Effector memory CD4-positive, alpha-beta T cell (primary cell): ENCODE measurements at places on chromosomes 6 and 20.

DNA sequence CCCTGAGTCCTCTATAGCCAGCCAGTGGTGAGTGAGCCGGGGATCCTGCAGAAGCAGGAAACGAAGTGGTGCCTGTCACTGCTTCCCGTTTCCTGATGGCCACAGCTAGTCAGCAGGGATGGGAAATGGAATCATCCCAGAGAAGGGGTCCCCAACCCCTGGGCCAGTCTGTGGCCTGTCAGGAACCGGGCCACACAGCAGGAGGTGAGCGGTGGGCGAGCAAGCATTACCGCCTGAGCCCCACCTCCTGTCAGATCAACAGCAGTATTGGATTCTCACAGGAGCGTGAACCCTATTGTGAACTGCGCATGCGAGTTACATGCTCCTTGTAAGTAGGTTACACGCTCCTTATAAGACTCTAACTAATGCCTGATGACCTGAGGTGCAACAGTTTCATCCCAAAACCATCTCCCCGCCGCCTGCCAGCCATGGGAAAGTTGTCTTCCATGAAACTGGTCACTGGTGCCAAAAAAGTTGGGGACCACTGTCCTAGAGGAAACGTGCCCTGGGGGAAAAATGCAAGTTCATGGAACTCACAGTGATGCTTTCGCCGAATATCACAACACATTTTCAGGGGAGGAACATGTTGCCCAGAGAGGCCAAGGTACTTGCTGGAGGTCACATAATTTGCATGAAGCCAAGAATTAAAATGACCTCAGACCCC, 113.8 kb downstream of the JPH2 start:
- no peak for DNase-seq

DNA sequence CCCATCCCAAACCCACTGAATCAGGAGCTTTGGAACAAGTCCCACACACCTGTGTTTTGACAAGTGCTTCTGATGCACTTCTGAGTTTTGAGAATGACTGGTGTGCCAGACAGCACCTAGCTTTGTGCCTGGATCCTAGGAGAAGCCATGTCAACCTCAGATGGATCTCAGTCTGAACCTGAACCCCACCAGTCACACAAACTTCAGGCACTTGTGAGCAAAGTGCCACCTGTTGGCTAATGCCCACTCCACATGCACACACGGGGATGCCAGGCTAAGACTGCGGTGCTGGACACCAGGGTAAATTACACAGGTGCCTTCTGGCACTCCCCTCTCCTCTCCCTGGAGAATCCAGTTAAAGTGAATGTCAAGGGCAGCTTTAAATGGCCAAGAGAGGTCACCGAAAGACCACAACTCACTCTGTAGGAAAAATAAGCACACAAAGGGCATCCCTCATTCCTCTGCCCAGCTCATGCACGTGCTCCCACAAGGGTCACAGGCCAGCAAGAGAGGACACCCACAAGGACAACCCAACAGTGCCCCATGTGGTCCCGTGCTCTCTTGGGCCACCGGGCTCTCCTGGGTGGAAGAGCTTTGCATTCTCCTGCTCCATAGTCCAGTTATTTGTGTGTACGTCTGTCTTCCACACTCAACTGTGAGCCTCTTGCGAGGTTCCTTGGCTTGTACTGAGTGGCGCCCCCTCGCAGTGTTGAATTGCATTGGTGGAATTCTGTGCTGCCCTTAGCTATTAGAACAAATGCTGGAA, 45.6 kb downstream of the TAF8 start:
- no peak for DNase-seq

- no peak for DNase-seq
These were observed 1.1 kb downstream of the EDN1 start for GRCh38 chr6:12291071-12291838.

DNA sequence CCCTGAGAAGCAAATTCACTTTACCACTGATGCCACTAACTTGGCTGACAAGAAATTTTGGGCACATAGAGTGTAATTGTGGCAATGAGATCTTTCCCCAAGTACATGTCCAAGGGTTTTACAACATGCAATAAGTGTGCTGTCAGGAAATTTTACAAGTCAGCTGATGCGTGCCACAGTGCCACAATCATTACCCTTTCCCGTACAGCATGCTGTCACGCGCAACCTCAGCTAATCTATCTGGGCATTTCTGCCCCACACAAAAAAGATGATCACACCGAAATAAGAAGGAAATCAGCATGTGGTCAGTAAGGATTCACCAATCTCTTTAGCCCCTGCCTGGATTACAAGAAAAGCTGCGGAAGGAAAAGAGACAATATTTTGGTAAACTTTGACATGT, 163.6 kb upstream of the PREP start:
- DNase-seq: no peak

- DNase-seq: no peak
These were observed 34.2 kb upstream of the GFRAL start for GRCh38 chr6:55293116-55293515.

DNA sequence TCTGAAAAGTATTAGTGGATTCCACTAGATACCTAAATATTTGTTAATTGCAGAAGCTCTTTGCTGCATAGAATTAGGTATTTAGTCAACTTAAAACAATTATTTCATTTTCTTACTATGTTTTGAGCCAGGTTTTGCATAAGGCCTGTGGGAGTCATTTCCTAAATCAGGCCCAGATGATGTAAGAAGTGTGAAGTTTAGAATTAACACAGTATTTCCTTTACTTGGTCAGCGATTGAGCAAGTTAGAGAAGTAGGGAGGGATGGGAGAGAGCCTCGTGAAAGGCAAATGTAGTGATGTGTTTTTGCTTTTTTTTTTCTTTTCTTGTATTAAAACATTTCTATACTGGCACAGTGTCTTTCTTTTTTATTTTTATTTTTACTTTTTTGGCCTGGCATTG, 711.1 kb downstream of the HDGFL1 start:
- DNase-seq: no peak

- no peak for DNase-seq
These were observed 256.8 kb downstream of the PHACTR1 start for GRCh38 chr6:12973386-12973785.

DNA sequence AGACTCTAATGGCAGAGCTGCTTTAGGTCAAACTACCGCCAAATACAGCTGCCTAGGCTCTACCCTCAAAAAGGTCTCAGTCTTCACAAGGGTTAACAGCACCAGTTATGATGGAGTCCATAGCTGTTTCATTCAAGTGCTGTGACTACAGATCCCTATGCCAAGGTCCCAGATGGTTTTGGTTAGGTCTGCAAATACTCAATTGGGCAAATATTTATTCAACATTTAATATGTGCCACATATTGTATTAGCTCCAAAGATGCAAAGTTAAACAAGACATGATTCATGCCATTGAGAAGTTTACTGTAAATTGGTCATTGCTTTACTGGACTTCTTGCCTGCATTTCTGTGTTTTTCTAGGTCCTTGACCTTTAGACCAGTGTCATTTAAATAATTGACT, 55.8 kb upstream of the TFAP2D start:
- no peak for DNase-seq

- no peak for DNase-seq
These were observed 69.9 kb downstream of the ASXL1 start for GRCh38 chr20:32427996-32428395.

- DNase-seq: no peak
These were observed 98.5 kb downstream of the INSM1 start for GRCh38 chr20:20466341-20466879.

DNA sequence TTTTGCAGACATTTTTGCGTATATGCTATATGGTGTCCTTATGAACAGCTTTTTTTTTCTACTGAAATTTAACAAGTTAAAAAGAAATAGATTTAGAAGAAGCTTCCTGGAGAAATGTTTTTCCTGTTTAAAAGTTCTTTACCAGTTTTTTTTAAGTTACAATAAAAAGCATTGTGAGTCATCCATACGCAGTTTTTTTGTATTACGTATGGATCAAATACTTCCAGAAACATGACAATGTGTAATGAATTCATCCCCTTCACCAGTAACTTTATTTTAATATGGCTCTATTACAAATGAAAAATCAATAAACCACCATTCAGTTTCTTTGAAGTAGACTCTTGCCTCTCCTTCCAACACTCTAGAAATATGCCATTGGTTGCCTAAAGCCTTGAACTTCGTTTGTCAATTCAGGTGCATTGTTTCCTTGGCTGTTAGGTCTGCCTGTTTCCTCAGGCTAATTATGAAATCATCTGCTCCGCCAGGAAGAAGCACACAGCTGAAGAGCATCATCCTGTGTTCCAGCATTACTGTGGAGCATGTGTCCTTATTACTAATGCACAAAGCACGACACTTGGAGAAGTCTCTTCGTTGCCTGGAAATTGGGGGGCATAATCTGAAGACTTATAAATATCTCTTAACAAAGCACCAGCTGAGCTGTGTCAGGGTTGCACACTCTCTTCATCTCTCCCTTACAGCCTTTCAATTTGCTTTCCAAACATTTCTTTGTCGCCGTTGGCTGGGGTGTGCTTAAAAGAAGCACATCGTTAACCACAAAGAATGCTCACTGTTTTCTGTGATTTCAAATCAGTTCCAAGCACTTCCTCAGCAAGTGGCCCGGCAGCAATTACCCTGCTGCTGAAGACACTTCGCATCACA, 9.6 kb downstream of the MOXD1 start:
- DNase-seq: no peak

DNA sequence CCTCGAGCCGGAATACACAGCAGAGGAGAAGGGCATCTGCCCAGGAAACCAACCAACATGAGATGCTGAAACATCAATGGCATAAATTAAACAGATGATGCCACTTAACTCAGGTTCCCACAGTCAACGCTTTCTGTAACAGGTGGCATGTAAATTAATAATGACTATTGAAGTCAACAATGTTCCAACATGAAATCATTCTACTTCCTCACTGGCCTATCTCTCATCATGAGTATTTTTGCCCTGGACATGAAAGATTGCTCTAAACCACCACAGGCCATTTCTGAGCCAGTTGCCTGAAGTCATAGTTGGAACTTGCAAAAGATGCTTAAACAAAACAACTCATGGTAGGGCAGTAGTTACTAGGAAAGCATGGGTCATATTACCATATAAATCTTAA, 397.9 kb upstream of the JARID2 start:
- no peak for DNase-seq

DNA sequence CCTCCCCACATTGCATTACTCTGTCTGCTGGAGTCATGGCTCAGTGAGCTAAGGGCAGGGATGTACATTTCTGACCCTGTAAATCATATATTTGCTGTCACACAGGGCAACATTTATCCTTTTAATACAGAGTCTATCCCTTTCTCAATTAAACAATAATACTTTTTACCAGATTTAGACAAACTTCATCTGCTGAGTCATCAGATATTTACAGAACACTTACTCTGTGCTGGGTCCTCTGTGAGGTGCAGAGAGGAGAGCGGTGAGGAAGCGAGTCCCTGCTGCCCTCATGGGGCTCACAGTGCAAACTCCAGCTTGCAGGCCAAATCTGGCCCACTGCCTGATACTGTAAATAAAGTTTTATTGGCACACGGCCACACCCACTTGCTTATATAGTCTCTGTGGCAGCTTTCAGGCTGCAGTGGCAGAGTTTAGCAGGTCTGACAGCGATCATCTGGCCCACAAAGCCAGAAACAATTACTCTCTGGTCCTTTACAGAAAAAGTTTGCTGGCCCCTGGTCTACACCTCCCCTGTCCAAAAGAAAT, 144.5 kb downstream of the CDH26 start:
- no peak for DNase-seq

- DNase-seq: no peak
These were observed 5.2 kb downstream of the BCAS4 start for GRCh38 chr20:50799890-50800550.

- DNase-seq: no peak
These were observed 357.9 kb downstream of the FARS2 start for GRCh38 chr6:5619249-5619648.

DNA sequence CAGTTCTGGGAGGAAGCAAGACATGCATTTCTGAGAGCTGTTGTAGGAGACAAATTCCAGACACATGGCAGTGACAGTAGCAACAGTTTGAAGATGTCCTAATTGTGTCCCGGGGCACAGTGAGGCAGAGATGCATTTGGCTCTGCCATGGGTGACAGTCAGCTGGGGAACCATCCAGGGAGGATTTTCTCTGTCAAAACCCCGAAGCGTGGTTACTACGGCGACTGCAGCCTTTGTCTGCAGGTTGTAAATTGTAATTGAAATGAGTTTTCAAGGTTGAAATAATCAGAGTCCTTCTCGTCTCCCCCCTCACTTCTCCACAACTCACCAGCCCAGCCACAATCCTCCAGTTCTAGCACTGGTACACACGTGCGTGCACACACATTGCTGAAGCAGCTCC, 100.1 kb downstream of the GRM4 start:
- no peak for DNase-seq

GRCh38 chr20:37340998-37341397, 4.9 kb upstream of the SRC start:
- no peak for DNase-seq

DNA sequence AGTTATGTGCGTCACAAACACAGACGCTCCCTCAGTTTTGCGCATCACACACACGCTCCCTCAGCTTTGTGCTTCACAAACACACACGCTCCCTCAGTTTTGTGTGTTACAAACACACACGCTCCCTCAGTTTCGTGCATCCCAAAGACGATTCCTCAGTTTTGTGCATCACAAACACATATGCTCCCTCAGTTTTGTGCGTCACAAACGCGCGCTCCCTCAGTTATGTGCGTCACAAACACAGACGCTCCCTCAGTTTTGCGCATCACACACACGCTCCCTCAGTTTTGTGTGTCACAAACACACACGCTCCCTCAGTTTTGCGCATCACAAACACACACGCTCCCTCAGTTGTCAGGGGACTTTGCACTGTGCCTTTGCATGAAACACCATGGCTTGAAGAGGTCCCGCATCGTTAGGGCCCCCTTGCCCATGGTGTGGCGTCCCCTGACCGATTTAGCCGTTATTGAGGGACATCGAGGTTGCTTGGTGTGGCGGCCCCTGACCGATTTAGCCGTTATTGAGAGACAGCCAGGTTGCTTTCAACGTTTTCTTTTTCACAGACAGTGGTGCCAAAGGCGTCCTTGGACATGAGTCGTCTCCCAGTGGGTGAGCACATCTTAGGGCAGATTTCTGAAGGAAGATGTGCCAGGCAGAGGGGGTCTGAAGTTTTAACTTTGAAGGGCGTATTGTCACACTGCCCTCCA, 28.1 kb upstream of the MYT1 start:
- DNase-seq: no peak

GRCh38 chr6:148001844-148002642, 340.6 kb upstream of the SASH1 start:
- DNase-seq: no peak

- peak; percentile 8 for DNase-seq
These were observed 11.7 kb downstream of the UST start for GRCh38 chr6:148758492-148758891.

DNA sequence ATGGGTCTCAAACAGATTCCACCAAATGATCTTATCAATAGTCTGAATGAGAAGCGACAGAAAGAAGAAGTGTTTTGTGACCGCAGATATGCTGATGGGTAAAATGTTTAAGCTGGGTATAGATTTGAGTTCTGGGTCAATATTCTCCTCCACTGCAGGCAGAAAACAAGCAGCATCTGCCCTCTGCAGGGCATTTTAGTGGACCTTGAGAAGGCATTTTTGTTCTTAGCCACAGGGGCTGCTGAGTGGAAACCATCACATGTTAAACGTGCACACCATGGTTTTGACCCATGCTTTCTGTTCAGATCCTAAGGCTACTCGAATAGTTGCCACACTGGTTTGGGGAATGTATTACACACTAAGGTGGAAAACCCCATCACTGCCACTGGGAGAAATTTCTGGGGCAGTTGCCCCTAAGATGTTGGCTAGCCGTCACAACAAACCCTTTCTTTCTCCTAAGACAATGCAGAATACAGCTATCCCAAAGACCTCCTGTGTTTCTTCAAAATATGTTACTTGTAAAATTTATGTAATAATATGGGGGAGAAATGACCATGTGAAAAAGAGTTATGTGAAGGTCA, 5.5 kb downstream of the POU3F2 start:
- no peak for DNase-seq

- DNase-seq: peak; percentile 75
These were observed at the start of gene FAM210B for GRCh38 chr20:56358600-56359211. TSS of gene FAM210B (plus strand) at chr20:56358974. CDS start at chr20:56359006, 32 bp downstream.
